ENCODE measurements at places on chromosomes 2 and 18.
A peak's percentile ranks its signal among the peaks of the same experiment; 100 is the strongest.

GRCh38 chr2:43611987-43612894 lies 16.4 kb upstream of the THADA start:
- DNase-seq: no peak

DNA sequence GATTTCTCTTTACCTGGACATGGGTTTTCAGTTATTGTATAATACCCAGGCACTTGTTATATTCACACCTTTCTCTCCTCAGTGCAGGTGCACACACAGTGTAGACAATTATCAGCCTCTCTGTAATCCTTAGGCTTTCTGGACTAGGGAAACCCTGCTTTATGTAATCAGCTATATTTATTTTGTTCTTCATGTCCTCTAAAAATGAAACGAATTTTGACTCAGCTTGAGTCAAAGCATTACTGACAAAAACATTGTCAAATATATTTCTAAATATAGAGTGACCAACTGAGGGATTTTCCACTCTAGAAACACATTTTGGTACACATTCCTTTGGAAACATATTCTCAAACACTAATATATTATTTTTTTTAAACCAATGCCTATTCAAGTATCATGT lies 144.8 kb upstream of the GULP1 start:
- DNase-seq: no peak

DNA sequence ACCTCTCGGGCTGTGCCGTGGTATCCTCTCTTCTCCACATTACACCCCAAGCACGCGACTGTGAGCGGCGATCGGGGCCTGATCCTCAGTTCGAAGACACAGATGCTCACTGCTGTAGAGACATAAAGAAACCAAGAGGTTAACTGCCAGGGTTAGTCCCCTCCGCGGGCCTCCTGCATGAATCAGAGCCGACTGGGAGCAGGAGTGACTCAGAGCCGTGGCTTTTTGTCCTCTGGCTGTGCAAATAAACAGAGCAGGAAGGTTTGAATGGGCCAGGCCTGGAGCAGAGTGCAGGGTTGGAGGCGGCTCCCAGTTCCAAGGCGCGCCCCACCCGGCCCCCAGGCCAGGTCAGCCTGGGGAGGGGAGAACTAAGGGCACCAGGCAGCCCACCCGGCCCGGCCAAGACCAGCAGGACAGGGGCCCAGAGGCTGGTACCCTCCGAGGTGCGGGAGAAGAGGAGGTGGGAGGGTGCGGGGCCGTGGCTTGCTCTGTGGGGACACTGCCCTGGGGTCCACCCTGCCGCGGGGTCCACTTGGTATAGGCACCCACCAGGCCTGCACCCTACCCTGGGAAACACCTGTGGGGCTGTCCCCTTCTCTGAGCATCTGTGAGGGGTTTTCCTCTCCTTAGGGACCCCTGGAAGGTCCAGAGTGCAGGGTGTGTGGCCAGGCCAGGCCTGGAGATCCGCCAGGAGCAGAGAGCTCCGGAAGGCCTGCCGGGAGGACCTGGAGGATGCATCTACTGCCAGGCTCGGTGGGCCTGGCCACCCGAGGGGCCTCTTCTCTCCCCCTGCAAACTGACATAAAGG lies 16.5 kb downstream of the TWIST2 start:
- peak; percentile 98 for DNase-seq

DNA sequence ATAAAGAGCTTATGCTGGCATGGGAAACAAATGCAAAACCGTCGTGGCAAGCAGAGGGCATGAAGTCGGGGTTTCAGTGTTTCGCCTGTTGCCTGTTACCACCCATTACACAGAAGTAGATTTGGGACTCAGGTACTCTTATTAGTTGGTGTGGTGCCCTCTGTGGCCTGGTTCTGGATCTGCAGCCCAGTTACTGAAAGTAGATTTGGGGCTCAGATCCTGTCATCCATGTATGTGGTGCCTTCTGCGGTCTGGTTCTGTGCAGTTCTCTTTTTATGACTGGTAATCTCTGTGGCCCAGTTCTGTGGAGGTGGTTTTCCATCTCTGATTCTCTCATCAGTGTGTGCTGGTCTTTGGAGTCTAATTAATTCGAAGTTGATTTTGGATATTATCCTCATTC lies 45.2 kb downstream of the ADNP2 start:
- DNase-seq: no peak

DNA sequence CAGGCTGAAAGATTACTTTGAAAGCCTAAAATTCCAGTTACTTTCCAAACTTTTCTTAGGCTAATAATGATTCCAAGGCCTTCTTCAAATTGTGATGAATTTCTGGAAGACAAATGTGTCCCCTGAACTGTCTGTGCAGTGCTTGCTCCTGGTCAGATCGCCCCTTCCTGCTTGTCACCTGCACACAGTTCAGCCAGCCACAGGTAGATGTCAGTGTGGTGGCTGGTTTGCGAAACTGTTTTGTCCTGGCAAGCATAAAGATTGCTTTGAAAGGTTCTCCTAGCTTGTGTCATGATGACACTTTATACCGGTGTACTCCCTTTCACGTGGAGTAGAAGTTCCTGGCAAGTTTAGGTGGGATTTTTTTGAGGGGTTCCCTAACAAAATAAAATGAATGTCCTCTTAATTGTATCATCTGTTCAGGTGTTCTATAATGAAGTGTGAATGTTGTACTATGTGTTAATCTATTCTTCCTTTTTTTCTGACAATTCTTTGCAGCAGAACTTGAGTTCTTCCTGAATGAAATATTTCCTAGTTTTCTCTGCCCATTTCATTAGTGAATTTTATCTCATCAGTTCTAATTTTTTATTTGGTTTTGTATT lies 298.8 kb downstream of the ZNF407 start:
- DNase-seq: no peak

DNA sequence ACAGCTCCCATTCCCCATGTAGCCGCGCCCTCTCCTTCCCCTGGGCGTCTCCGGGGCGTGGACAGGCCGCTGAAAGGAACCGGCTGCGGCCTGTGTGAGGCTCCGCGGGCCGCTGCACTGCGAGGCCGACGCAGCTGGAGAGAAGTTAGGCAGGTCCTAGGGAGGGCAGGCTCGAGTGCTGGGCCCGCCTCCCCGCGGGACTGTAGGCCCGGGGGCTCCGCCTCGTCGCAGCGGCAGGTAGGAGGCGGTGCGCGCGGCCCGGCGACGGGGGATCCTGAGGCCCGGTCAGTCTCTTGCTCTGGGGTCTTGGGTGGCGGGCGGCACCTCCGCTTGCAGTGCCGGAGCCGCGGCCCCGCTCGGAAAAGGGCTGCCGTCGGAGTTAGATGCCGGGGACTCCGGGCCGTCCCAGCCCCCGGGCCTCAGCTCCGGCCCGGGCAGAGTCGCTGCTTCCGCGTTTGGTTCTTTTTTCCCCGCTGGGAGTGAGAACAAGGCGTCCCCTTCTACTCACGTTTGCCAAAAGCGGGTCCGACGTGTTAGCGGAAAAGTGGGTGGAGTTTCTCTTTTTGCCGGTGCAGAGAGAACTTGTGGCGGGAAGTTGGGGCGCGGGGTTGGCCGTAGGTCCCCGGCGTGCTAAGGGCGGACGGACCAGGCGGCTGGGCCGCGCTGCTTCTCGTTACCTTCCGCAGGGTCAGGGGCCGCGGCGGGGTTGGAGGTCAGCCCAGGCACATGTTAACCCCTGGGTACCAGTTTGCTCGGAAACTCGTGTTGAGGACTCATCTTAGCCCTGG lies at the start of gene VRK2:
Gene VRK2, plus strand, starts transcription at position 222 of the 788 bp plus-strand sequence. CDS start 2,026 bp downstream, outside the sequence.
- peak; percentile 61 for DNase-seq

DNA sequence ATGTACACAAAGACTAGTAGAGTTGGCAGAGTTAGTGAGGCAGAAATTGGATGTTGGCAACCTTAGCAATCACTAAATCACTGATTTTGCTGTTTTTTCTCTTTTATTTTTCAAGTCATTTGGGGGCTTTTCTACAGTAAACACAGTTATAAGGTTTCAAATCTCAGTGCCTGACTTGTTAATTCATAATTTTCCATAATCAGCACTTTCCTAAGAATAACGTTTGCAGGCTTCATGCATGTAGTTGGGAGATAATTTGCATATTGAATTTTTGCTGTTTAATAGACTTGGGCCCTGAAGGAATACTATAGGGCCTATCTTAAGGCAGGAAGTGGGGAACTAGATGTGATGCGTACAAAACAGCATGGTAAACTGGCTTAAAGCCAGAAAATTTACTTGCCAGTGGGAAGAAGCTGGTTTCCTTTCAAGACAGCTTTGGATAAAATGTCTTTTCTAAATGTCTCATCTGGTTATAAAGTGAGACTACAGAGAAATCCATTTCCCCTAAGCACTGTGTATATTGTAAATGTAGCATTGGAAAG lies 127.2 kb upstream of the SMIM21 start:
- no peak for DNase-seq

- no peak for DNase-seq
Measured at GRCh38 chr2:217843324-217843723, 159.5 kb downstream of the TNS1 start.

DNA sequence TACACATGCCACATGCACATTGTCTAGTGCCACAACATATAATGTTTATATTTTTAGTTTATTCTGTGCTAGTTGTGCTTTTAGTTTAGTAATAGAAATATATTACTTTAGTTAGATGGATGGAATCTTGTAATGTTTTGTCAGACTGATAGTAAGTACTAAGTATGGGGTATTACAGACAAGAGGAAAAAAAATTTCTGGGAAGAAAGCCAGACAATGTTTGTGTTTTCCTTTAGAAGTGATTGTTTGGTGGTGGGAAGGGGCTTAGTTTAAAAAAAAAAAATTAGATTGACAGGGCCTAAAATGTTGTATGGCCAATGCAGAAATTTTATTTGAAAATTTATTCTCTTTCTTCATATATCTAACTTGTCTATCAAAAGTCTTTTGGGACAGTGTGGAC lies 37.8 kb downstream of the ACVR2A start:
- DNase-seq: no peak

- DNase-seq: no peak
Measured at GRCh38 chr2:156325688-156326525, 6.6 kb downstream of the NR4A2 start.
